ENCODE measurements at places on chromosomes 2 and 18.

DNA sequence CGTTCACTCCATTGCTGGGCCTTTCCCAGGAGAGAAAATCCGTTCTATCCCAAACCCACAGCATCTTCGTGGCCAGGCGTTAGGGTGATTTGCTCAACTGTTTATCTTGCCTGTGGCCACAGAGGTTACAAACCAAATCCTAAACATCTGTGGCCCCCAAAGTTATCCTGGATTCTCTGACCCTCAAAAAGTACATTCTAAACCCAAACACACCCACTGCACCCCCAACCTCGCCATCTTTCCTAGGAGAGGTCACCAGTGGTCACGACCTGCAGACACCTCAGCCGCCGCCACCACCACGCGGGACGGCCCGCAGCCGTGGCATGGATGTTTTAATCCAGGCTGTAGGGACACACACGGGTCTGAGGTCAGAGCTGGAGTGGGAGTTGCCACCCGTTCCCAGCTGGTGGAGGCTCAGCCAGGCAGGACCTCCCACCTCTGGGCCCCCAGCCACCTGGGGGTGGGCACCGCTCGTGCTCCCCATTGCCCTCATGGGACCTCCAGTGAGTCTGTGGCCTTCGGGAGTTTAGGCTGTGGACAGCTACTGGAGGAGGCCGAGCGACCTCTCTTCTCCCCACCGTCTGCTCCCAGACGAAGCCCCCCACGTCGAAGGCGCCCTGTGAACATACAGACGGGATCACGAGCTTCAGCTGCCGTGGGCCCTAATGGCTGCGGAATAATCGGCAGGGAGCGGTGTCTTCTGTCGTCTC, 72.0 kb downstream of the KCNG2 start:
- DNase-seq: no peak

DNA sequence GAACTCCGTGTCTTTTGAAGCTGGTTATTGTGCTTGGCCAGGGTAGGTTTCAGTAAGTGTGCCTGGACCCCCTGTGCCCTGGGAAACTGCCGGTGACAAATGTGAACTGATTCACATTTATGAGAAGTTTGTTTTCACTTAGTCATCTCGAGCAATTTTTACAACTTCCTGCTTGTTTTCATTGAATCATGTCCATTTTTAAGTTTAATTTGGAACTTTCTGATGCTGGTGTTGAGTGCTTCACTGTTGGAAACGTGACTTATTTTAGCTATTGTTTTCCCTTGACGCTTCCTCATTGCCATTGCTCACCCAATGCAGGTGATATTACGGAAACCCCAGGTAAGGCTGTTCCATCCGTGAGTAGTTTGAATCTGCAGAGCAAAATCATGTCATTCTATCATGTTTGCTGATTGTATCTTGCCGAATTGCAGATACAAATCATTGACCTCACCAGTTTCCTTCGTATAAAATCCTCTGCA, 97.2 kb downstream of the RTN4 start:
- no peak for DNase-seq

GRCh38 chr2:73906847-73907505, 14.2 kb downstream of the ACTG2 start:
- DNase-seq: no peak

DNA sequence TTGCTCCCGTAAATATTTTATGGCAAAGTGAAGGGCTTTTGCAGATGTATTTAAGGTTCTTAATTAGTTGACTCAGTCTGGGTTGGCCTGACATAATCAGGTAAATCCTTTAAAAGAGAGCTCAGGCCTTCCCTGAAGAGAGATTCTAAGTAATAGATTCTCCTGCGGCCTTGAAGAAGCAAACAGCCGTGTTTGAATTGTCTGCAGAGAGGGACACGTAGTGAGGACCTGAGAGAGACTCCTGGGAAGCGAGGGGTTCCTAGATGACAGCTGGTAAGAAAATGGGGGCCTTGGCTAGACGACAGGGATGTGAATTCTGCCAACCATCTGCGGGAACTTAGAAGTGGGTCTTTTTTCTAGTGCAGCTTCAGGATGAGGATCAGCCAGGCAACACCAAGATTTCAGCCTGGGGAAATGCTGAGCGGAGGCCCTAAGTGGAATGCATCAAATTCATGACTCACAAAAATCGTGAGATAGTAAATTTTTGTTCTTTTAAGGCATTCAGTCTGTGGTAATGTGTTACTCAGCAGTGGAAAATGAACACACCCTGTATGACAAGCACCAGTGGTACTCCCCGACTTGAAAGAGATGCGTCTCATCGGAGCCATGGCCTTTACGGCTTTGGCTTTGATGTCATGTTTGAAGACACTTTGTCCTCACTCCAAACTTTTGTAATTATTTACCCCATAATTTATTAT, 62.1 kb upstream of the SMIM21 start:
- no peak for DNase-seq

GRCh38 chr2:241047253-241048010, 49.0 kb downstream of the SNED1 start:
- DNase-seq: no peak

DNA sequence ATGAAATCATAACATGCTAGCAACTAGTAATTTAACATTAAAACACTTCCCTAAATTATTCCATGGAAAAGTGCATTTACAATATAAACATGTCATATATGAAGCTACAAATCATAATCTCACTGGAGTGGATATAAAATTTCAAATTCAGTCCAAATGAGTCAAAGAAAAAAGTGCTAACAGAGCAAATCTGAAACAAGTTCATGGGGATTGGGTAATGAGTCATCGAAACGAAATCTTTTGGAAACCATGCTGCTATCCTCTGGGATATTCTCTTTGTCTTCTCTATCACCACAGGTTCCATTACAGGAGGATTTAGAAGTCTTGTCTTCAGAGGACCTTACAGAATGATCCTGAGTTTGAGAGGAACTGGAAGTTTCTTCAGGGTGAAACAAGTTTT, 34.1 kb downstream of the STK17B start:
- no peak for DNase-seq

DNA sequence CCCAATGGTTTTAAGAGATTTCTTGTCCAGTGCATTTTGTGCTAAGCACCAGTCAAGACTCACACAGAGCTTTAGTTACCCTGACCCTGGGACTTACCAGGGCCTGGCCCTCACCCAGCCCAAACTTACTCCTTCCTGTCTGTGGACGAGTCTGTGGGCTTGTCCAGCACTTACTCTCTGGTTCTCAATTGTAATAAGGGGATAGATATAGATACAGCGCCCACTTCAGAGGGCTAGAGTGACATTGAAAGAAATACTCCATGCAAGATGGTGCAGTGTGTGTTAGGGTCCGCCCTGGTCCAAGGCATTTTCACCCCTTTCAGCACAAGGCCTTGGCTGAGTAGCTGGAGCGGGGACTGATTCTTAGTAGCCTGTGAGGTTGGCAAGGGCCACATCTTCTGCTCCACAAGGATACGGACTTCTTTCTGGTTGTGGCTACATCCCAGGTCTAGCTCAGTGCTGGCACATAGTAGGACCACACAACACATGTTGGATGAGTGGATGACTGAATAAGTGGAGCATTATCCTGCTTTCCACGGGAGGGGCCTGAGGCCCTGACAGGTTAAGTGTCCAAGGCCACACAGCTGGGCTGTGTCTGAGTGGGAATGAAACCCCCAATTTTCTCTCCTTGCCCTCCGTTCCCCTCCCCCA, 3.8 kb upstream of the ARID5A start:
- DNase-seq: no peak

GRCh38 chr18:38487521-38487920, 921.9 kb upstream of the CELF4 start:
- DNase-seq: no peak

DNA sequence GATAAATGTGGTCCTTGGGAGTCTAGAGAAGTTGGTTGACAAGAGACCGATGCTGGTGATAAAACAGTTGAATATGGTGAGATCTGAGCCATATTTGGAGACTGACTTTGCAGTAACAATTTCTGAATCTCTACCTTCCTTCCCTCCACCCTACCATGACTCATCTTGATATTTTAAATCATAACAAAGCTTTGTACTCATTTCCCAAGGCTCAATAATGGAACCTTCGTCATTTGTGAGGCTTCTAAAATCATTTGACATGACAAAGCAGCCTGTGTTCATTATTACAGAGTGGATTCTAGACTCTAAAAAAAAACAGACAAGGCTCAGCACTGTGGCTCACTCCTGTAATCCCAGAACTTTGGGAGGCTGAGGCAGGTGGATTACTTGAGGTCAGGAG, 38.5 kb upstream of the PDCL3 start:
- no peak for DNase-seq

- no peak for DNase-seq
Observed at GRCh38 chr2:8342407-8342806, 339.4 kb upstream of the ID2 start.

Measured in heart left ventricle (tissue), 16 donors.